Stimulated activated CD4-positive, alpha-beta T cell treated with anti-CD3 and anti-CD28 coated beads, TNF-alpha, amount 100 ng/mL, for 4 hours (primary cell): ENCODE measurements at places on chromosomes 1 and 21.

DNA sequence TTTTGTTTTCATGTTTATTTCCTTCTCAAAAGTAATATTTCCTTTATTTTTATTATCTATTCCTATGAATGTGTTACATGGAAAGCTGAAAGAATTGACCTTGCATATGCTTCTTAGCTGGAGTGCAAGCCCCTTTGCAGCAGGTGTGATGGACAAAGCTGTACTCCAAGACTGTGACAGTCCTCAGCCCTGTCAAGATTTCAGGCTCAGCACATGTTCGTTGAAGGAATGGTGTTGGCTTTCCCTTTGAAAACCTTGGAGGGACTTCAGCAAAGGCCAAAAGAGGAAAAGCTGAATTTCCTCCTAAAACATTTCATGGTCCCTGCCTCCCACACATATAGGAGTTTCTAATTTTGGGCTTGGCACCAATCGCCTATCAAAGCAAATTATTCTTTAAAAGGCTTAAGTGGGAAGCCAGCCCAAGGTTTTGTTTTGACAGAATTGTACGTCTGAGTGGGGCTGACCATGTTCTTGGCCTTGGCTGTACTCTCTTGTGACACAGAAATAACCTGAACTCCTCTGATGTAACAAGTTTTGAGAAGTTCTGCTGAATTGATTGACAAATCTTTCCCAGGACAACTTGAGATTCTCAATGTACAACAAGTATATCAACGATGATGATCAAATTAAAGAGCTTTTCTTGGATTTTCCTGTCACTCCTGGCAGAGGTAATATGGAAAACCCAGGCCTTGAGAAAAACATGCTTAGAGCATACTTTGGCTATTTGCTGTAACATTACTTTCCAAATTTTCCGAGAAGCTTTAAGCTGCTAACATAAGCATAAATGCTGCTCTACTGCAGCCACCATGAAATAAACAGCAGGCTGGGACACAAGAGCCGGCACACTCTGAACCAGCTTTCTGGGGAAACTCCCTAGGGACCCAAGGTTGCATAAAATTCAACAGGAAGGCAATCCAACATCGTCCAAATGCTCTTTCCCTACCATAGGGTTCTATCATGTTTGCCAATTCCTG is 135.7 kb upstream of the ZNF648 start:
- no peak for DNase-seq

DNA sequence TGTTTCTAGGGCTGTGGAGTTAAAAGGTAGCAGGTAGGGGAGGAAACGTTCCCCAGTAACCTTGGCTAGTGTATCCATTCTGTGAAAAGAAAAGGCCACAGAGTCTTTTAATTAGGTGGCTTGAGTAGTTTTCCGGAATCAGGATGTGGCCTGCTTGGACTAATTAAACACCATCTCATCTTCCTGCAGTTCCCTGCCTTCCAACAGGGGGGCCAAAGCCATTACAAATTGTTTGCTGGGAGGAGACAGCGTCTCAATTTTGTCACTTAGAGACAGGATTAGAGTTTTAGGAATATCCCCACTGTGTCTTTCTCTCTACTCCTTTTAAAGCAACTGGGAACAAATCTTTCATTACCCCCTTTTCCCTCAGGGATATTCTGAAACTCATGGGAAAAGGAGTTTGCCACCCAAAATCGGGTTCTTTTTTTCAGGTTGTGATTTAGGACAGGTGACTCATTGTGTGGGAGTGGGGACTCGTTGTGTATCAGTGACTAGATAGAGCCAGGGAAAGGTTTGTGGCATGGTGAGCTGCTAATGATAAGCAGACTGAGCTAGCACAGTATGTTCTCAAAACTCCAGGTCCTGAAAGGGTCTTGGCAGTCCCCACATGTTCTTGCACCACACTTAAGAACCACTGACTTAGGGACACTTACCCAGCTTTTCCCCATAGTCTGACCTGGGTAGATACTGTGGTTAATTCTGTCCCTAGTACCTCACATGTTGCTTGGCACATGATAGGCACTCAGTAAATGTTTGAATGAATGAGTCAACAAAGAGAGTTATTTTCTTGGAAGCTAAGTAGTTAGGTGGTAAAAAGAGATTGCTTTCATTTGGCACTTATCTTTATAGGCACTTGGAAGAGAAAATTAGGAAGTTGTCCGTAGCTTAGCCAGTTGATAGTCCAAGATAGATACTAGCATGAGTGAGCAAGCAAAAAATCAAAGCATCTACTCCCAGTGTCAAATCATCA is 22.5 kb downstream of the INTS3 start:
- DNase-seq, result no peak

DNA sequence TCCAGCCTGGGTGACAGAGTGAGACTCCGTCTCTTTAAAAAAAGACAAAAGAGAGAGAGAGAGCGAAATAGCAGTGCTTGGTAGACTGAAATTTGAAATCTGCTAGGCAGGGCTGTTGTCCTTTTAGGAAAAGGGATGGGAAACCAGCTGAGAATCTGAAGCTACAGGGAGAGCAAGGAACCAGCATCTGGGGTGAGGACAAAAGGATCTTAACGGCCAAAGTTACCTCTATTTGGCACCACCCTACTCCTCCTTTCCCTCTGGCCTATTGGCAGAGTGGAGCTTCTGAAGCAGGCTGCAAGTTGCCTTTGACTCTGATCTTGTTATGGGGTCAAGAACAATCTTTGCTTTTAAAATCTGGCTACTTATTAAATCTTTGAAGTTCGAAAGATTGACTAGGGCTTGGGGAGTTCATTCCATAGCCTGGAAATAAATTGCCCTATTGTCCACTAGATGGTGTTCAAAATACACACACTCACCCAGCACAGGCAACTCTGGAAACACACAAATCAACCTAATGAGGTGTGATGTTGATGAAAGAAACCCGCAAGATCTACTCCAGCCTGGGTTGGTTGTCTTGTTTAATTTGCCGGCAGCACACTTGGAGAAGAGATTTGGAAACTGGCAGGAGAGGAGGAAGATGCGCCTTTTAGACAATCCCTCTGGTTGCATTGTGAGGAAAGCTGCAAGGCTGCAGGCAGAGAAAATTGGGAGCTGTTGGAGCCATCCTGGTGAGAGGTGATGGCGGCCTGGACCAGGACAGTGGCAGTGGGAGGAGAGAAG is 16.5 kb upstream of the PARP1 start:
- DNase-seq, result no peak

- no peak for DNase-seq
Measured at GRCh38 chr1:3914911-3915310, 14.8 kb upstream of the C1orf174 start.
